ENCODE measurements at places on chromosomes 7 and 10.

DNA sequence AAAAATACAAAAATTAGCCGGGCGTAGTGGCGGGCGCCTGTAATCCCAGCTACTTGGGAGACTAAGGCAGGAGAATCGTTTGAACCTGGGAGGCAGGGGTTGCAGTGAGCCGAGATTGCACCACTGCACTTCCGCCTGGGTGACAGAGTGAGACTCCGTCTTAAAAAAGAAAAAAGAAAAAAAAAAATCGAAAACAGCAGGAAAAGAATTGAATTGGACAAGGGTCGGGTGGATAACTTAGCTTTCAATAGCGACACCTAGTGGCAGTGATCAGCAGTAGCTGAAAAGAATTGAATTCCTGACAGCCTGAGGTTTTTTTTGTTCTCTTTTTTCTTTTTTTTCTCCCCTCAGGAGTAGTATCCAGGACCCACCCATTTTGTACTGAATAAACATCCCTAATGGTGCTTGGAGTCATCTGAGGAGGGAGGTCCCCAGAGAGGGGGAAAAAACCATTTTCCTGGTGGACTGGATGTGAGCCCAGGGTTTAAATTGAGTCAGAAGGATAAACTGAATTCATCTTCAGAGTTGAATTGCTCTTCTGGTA lies 55.1 kb downstream of the CYCS start:
- DNase-seq = no peak

- no peak for DNase-seq
These were observed 382.7 kb upstream of the RNF32 start for GRCh38 chr7:156257904-156258303.

DNA sequence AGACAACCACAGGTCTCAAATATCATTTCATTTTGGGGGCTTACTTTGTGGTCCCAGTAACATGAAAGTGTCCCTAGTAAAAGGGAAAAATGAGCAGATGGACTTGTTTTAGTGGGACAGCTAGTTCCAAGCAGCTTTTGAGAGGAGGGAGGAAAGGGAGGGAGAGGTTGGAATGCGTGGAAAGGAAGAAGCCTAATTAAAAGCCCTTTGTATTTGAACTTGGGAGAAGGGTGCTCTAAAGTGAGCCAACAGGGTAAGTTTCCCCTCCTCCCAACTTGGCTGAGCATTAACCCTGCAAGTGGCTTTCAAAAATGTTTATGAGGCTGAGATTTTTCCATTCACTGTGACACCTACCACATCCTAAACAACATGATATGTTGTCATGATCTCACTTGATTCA lies 38.8 kb upstream of the LYZL1 start:
- no peak for DNase-seq

GRCh38 chr7:66348959-66349358 lies 143.8 kb downstream of the TPST1 start:
- no peak for DNase-seq

DNA sequence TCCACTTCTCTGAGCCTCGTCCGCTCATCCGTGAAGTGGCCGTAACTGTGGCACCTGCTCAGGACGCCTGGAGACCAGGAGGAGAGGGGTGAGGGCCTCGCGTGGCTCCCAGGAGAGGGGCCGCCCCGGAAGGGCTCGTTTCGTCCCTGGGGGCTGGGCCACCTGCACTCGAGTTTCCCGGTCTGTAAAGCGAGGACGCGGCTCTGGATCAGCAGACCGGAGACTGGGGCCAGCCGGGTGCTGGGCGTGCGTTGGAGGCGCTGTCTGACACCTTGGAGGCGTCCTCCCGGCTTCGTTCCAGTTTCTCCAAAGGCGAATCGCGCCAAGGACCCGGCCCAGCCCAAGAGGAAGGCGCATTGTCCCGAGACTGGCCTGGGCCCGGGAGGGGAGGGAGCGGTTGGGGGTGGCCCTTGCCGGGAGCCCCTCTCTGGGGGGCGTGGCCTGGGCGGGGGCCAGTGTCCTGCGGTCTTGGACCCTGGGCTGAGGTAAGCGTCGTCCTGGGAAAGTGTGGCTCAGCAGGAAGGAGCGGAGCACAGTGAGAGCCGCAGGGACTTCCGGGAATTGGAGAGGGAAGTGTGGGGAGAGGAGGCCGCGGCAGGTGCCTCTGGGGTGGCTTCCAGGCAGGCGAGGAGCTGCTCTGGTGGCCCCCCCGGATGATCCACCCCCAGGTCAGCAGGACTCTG lies 89.6 kb downstream of the FOXL3 start:
- DNase-seq = no peak

- DNase-seq = no peak
These were observed 24.3 kb downstream of the PTPN12 start for GRCh38 chr7:77561352-77561751.

DNA sequence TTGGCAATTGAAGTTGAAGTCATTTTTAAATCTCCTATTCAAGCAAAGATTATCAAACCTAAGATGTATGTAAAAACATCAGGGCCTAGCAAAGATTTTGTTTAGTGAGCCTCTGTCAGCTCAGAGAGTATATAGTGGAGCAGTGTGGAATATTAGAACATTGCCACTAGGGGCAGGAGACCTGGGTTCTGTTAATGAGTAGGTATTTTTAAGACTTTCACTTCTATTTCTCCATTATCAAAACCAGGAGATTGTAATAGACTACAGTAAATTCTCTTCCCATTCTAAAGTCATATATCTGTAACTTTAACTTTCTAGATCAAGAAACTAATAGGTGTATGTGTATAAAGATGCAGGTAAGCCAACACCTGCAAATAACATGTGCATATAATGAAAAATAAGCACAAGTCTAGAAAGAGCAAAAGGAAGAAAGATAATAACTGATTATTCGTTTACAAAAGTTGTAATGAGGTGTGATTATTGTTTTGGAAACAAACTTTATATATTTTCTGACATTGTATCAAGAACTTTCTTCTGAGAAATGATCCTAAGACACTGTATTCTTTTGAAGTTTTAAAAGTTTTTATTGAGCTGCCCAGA lies 64.4 kb downstream of the KCND2 start:
- no peak for DNase-seq

GRCh38 chr10:132912713-132913558 lies 29.4 kb downstream of the CFAP46 start:
- DNase-seq = no peak

GRCh38 chr10:131860806-131861440 lies 39.9 kb upstream of the PPP2R2D start:
- DNase-seq = no peak

DNA sequence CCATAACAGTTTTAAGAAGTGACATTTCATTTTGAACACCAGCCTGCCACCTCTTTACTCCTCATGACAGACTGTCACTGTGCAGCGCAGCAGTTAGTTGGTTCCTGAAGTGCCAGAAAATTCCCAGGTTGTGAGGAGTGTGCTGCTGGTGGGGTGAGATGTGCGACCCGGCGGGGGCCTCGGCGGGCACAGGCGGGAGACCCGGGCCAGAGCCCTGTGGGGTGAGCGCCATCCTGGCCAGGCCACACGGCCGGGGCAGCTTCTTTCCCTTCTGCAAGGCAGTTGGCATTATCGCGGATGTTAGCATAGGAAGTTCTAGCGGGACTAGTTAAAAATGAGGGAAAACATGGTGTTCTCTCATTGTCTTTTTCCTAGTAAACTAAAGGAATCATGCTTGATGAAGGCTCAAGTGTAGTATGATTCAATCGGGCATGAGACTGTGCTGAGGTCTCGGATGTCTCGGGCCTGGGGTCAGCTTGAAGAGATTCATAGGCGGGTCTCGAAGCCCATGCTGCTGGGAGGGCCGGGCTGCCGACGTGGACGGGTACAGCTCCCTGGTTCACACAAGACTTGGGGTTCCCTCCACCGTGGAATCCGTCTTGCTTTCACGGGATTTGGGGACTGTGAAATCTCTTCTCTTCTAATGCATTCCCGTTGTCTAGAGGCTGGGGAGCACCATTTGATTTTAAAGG lies 56.1 kb downstream of the MGMT start:
- DNase-seq = no peak

- DNase-seq = no peak
These were observed 13.2 kb downstream of the GATAD1 start for GRCh38 chr7:92460510-92460909.

GRCh38 chr7:10257438-10257837 lies 716.2 kb upstream of the PHF14 start:
- no peak for DNase-seq

DNA sequence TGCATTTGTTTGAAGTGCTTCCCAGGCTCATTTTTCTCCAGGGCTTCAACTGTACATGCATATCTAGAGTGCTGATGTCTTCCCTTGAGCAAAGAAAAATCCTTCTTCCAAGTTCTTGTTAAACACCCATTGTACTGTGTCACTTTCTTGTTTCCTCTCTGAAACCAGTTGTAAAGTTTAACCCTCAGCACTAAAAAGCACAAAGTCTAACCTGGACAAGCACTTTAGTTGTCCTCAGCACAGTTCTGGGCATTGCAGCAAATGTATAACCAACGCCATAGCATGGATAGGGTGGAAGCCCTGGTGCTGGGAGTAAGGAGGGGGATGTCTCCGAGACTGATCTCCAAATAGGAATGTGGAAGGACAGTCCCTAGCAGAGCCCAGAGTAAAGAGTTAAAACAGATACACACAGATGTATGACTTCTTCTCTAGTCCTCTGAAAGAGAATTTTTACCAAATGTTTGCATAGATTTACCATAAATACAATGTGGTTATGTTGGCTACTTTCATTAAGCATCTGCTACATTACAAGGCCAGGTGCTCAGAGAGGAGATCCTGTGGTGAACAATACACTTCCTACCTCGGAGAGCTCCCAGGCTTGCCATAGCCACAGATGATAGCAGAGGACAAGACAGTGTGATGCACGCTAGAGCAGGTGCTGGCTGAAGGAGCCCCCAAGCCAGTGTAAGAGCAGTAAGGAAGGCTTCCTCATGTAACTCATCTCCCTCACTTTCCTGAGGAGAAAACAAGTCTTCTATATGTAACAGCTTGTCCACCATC lies 57.0 kb downstream of the DNAJC12 start:
- DNase-seq = no peak

- DNase-seq = no peak
These were observed 513.8 kb upstream of the AKR1E2 start for GRCh38 chr10:4312051-4312835.

DNA sequence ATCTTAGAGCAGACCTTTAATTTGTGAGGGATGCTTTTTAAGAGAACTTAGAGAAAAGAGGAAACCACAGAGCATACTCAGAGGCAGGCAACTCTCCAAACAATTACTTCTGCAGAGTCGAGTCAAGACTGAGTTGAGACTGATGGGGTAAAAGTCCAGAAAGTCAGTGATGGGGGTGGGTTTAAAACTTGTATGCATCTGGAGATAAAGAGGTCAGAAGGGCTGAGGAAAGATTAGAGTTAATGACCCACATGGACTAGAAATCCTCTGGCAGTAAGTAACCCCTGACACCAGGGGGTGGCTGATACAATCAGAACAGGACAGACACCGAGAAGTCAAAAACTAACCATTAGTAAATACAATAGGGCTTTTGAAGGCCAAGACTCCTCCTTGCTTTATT lies 42.4 kb upstream of the SEPTIN7 start:
- no peak for DNase-seq

DNA sequence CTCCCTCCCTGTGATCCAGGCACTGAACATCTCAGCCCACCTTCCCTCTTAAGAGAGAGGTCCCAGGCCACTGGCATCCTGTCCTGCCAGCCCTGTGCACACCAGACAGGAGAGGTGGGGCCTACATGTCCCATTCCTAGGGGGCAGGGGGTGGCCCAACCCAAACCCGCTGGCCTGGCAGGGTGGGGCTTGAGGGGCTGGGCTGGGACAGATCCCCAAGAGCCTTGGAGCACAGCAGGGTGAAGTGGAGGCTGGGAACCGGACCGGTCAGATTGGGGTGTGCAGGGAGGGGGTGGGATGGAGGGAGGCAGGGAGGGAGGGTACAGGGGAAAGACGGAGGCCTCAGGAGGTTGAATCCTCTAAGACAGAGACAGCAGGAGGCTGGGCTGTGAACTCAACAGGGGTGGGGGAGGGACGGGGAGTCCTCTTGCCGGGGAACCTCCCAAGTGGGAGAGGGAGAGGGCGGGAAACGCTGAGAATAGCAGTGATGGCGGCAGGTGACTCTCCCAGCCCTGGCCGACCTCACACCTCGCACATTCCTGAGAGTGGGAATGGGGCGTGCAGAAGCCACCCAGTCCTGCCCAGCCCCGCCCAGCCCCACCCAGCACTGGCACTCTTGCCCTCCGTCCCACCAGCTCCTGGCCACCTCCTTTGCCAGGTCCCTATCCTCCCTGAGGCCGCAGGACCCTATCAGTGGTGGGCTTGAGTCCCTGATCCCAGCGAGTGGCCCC lies 6.7 kb downstream of the TSC22D4 start:
- no peak for DNase-seq

DNA sequence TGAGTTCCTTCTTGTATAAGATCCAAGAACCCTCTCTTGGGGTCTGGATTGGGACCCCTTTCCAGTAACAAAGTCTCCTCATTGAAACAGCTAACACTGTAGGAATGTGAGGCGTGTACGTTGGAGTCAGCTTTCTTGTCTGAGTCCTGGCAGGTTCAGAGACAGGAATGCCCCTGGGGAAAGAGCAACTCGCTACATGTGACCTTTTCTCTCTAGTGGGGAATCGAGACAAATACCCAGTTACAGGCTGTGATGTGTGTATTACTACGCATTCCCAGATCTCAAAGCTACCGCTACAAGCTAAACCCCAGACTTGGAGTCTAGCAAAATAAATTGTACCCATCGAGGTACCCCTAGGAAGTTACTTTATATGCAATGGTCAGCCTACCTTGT lies 85.6 kb upstream of the FRMD4A start:
- no peak for DNase-seq

DNA sequence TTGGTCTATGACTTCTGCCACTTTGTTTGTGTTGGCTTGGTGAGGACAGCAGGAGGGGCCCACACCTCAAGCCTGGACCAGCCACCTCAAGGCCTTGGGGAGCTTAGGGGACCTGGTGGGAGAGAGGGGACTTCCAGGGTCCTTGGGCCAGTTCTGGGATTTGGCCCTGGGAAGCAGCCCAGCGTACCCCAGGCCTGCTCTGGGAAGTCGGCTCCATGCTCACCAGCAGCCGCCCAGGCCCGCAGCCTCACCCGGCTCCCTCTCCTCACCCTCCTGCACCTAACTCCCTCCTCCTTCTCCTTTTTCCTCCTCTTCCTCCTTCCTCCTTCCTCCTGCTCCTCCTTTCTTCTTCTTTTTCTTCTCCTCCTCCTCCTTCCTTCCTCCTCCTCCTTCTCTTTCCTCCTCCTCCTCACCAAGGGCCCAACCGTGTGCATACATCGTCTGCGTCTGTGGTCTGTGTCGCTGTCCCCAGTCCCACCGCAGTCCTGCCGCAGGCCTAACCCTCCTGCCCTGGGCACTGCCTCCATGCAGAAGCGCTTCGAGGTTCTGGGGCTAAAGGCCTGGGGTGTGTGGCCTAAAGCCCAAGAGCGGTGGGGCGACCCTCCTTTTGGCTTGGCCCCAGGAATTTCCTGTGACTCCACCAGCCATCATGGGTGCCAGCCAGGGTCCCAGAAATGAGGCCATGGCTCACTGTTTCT lies 5.3 kb downstream of the EN2 start:
- no peak for DNase-seq

DNA sequence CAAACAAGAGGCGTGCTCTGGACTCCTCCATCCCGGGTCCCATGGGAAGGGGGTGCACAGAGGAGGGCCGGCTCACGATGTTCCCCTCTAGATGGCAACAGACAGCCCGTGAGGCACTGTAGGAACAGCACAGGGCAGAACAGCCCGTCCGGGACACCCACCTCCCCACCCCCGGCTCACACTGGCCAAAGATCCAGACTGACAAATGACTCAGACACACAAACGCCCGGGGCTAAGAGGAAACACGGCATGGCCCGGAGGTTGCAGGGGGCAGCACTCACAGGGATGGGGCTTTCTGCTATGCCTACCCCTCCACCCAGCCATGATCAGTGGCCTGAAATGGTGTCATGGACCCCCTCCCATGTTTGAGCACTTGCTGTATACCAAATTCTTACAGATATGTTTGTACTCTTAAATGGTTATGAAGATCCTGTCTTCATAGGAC lies 4.9 kb upstream of the ELN start:
- no peak for DNase-seq
